ENCODE measurements at places on chromosomes 3 and 15. TPM values are rescaled to one million over a fixed set of nuclear protein-coding genes. Genes with fewer than 3 reads are reported as not detected.

GRCh38 chr3:66816090-66816761, 181.9 kb upstream of the KBTBD8 start:
- H3K27ac ChIP-seq, result no peak overlapping the region
- H3K36me3 ChIP-seq, result no peaks in the 10 kb centered on the region
- no peaks in the 10 kb centered on the region for H3K27me3 ChIP-seq
- H3K4me1 ChIP-seq, result no peaks in the 10 kb centered on the region
- H3K4me3 ChIP-seq, result no peak overlapping the region
- DNase-seq, result no peak

DNA sequence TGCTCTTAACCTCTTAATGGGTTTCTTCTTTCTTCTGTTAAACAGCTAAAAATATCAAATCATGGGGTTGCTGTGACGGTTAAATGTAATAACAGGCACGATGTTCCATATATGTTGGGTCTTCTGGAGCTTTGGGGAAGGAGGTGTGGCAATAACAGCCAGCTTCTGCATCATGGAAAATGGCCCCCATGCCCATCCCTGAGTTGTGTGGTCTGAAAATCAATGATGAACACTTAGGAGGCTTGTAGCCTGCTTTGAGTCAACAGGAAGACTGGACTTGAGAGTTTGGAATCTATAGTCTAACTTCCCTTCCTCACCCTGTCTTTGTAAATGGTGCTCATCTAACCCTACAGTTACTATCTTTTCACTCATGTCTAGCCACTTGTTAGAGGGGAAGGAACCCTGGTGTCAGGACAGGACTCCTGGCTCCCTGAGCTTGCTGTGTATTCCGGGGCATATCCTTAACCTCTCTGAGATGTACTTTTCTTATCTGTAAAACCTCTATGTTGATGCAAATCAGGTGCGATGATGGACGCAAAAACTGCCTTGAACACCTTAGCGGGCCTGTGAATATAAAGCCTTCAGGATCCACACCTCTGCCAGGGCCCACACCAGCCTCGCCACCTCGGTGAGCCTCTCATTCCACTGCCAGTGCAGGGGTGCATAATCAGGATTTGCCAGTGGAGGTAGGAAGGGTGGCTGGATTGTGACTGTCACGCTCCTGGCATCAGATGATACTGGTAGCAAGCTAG, 27.5 kb downstream of the SMAD3 start:
- H3K27ac ChIP-seq, result no peak overlapping the region
- no peak for DNase-seq
- H3K27me3 ChIP-seq, result no peaks in the 10 kb centered on the region
- no peak overlapping the region for H3K4me3 ChIP-seq

DNA sequence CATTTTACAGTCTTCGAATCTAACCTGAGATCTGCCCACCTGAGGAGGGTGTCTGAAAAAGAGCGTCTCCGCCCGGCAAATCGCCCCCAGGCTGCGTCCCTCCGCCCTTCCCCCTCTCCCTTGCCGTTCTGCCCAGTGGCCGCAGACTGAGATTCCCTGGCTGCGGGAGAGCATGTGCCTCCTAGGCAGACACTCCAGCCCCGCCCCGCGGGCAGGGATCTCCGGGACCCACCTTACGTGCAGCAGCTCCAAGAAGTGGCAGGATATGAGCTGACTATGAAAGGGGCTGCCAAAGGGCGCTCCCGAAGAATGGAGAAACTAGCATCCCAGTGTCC, 2.7 kb upstream of the WNT5A start:
- peak; percentile 50 for DNase-seq
- H3K27ac ChIP-seq, result no peak overlapping the region
- no peaks in the 10 kb centered on the region for H3K36me3 ChIP-seq
- peak overlapping the region; percentile 55 for H3K4me3 ChIP-seq
- H3K4me1 ChIP-seq, result peaks cover 11% of the 10 kb centered on the region

GRCh38 chr15:58182460-58183163, 44.4 kb downstream of the AQP9 start:
- H3K27me3 ChIP-seq, result no peaks in the 10 kb centered on the region
- H3K27ac ChIP-seq, result no peak overlapping the region
- no peaks in the 10 kb centered on the region for H3K36me3 ChIP-seq
- peak; percentile 68 for DNase-seq

DNA sequence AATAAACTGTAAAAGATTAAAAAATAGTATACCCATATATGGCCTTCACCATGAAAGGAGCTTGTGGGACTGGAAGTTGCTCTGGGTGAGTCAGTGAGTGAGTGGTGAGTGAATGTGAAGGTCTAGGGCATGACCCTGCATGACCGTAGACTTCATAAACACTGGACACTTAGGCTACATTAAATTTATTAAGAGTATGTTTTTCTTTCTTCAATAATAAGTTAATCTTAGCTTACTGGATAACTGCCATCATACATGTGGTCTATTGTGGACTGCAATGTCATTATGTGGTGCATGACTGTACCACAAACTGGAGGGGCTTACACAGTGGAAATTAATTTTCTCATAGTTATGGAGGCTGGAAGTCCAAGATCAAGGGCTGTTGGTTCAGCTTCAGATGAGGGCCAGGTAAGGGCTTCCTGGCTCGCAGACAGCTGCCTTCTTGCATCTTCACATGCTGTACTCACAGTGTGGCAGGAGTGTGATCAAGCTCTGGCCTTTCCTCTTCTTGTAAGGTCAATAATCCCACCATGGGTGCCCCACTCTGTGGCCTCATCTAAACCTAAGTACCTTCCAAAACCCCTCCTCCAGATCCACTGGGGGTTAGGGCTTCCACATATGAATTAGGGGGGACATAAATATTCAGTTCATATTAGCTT, 40.8 kb upstream of the PRR23E start:
- peaks cover 1% of the 10 kb centered on the region for H3K27me3 ChIP-seq
- peaks cover 4% of the 10 kb centered on the region for H3K4me1 ChIP-seq
- no peaks in the 10 kb centered on the region for H3K36me3 ChIP-seq
- no peak overlapping the region for H3K27ac ChIP-seq
- H3K4me3 ChIP-seq, result no peak overlapping the region

DNA sequence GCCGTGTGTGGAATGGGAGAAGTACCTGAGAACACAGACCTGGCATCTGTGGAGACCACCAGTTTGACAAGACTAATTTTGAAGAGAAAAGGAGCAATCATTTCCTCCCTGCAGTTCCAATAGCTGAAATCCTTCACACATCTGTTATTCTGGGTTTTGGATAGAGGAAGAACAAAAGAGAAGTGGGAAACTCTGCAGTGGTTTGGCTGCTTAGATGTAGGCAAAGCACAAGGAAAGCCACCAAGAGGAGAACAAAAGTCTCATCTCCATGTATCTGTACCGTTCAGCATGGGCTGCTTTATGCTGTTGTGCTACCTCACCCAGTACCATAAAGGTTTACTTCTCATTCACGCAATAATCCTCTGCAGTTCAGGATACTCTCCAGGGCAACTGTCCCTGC, 153.1 kb upstream of the COL8A1 start:
- H3K4me3 ChIP-seq, result no peak overlapping the region
- no peaks in the 10 kb centered on the region for H3K27me3 ChIP-seq
- DNase-seq, result no peak
- peaks cover 5% of the 10 kb centered on the region for H3K36me3 ChIP-seq

- peaks cover 4% of the 10 kb centered on the region for H3K36me3 ChIP-seq
- H3K27ac ChIP-seq, result no peak overlapping the region
- no peak overlapping the region for H3K4me3 ChIP-seq
- no peaks in the 10 kb centered on the region for H3K4me1 ChIP-seq
Measured at GRCh38 chr3:40179016-40179415, 130.5 kb upstream of the EIF1B start.

Gene ALS2CL
- total RNA-seq, result 0.51 TPM

DNA sequence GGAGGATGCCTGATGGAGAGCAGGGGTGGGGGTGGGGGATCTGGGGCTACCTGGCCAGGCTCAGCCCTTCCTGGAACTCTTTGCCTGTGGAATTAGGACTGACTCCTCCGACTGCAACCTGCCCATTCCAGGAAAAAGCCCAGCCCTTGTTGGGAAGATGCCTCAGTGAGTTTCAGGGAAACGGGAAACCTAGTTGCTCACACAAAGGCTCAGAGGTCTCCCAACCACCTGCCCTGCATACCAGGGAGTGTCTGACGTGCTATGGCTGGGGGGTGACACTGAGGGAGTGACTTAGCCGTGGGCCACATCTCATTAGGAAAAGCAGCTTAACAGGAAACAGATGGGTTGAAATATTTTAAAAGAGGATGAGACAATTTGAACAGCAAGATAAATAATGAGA, 27.9 kb downstream of the CYP8B1 start:
- H3K4me3 ChIP-seq, result no peak overlapping the region
- H3K36me3 ChIP-seq, result no peaks in the 10 kb centered on the region
- no peak for DNase-seq
- no peak overlapping the region for H3K27ac ChIP-seq
- no peaks in the 10 kb centered on the region for H3K4me1 ChIP-seq

GRCh38 chr3:30347679-30348216, 258.7 kb upstream of the TGFBR2 start:
- H3K4me1 ChIP-seq, result no peaks in the 10 kb centered on the region
- no peaks in the 10 kb centered on the region for H3K36me3 ChIP-seq
- no peaks in the 10 kb centered on the region for H3K27me3 ChIP-seq
- no peak for DNase-seq
- no peak overlapping the region for H3K27ac ChIP-seq

DNA sequence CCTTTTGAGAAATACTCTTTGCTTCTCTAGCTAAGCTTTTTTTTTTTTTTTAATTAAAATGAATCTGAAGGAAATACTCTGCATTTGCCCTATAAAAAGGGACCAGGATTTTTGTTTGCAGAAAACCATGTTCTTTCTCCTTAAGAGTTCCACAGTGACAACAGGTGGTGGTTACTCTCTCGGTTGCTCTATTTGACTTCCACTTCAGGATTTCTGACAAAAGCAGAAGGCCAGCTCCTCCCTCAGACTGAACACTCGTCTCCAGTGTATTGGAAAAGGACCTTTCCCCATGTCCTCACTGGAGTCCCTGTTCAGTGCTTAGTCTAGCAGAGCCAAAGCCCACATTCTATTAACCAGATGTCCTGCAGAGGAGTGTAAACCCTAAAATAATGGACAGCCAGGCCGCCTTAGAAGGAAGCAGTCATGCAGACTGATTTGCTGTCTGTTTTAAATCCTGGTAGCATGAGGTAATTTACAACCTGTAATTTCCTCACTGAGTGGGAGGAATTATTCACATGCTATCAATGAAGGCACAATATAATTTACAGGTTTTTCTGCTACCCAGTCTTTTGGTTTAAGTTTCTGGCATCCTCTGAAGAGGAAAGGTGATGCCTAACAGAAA, 599.3 kb downstream of the PYDC2 start:
- H3K36me3 ChIP-seq, result no peaks in the 10 kb centered on the region
- H3K27me3 ChIP-seq, result no peaks in the 10 kb centered on the region
- H3K4me1 ChIP-seq, result no peaks in the 10 kb centered on the region
- no peak for DNase-seq

DNA sequence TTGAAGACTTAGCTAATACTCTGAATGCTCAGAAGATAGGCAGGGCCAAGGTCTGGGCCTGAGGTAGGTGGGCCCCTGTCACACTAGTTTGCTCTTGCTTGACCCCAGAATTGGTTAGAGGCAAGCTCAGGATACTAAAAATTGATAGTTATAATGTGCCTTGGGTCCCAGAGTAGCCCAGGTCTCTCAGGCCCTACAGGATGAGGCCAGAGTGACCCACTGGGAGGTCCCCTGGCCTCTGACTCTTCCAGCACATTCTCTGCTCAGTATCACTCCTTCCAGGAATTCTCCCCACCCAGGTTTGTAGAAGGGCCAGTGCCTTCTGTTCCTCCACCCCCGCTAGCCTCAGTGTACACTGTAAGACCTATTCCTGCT, 667 bp upstream of the KLHDC8B start:
- H3K4me3 ChIP-seq, result peak overlapping the region; percentile 96
- H3K27me3 ChIP-seq, result peaks cover 11% of the 10 kb centered on the region
- H3K4me1 ChIP-seq, result peaks cover 14% of the 10 kb centered on the region
- no peak overlapping the region for H3K27ac ChIP-seq
- H3K36me3 ChIP-seq, result no peaks in the 10 kb centered on the region

Gene ANKRD34C
- not detected for total RNA-seq

DNA sequence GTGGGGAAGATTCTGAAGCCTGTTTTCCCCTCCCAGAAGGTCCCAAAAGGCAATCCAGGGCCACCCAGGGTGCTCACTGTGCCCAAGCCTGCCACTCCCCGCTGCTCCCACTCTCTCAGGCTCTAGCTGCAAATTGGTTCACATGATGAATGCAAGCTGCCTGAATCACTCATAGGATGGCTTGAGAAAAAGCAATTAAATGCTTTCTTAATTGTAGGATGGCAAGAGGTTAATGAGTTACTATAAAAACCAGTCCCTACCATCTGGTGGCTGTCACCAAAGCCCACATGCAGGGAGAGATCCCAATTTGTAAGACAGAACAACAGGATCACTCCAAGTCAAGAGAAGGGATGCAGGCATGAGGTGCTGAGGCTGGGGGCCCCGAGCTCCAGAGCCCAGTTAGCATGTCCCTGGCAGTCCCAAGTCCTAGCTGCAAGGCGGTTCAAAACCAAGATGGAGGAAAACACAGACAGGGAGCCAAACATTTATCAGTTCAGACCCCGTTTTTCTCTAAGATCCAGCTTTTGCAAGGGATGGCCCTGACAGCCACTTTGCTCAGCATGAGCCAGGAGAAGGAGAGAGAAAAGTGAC, 207.1 kb downstream of the UACA start:
- H3K27ac ChIP-seq, result no peak overlapping the region
- DNase-seq, result no peak
- no peak overlapping the region for H3K4me3 ChIP-seq
- H3K4me1 ChIP-seq, result no peaks in the 10 kb centered on the region
- peaks cover 5% of the 10 kb centered on the region for H3K36me3 ChIP-seq

Gene GPR15
- not detected for total RNA-seq

DNA sequence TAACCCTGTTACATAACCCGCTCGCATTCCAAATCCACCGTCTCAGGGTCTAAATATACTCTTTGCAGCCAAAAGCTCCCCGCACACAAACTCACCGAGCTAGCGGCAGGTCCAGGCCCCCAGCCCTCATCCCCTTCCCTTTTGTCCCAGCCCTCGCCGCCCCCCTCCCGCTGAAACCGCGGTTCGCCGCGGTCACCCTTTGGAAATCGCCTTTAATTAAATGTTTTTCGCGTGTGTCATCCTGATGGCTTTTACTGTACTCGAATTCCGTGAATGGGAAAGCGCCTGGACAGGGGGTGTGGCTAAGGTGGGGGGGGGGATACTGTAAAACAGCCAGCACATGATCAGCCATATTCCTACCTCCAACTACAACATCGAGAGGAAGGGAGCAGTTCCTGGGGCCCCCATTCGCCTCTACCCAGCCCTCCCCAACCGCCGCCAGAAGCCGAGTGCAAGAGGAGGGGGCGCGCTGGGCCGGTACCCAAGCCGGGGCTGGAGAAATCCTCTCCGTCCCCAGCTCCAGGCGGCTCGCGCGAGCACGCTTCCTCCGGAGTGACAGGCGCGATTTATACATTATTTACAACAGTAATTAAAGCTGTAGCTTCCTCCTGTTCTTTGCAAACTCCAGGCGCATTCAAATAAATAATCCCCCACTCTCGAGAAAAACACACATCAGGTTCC, 1.7 kb downstream of the RORA start:
- peak overlapping the region; percentile 59 for H3K27ac ChIP-seq
- peaks cover 2% of the 10 kb centered on the region for H3K4me1 ChIP-seq
- peak overlapping the region; percentile 96 for H3K4me3 ChIP-seq
- DNase-seq, result peak; percentile 73

GRCh38 chr3:160874736-160875135, 118.7 kb downstream of the PPM1L start:
- DNase-seq, result no peak
- no peak overlapping the region for H3K4me3 ChIP-seq
- H3K27ac ChIP-seq, result no peak overlapping the region

- no peak overlapping the region for H3K4me3 ChIP-seq
- H3K4me1 ChIP-seq, result peaks cover 10% of the 10 kb centered on the region
- DNase-seq, result no peak
- H3K27ac ChIP-seq, result no peak overlapping the region
- no peaks in the 10 kb centered on the region for H3K36me3 ChIP-seq
Measured at GRCh38 chr3:59677747-59678702, 628.2 kb upstream of the CFAP20DC start.
